Stimulated activated CD8-positive, alpha-beta memory T cell treated with anti-CD3 and anti-CD28 coated beads, Interleukin-4, amount 100 ng/mL, for 4 hours (primary cell): ENCODE measurements at places on chromosomes 7 and 10.

DNA sequence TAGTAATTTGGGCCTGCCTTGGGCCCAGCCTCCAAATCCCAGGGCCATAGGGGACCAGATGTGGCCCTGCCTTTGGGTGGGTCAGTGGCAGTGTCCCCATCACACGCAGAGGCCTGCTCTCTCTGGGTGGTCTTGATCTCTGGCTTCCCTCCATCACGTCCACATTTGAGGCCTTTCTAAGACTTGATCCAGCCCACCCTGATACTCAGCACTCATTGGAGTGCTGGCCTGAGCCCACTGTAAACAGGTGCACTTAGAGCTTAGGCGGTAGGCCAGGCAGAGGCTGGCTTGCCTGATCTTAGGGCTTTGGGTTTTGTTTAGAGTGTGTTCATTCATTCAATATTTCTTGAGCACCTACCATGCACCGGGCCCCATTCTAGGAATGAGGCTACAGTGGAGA is 52.6 kb downstream of the TBATA start:
- no peak for DNase-seq

DNA sequence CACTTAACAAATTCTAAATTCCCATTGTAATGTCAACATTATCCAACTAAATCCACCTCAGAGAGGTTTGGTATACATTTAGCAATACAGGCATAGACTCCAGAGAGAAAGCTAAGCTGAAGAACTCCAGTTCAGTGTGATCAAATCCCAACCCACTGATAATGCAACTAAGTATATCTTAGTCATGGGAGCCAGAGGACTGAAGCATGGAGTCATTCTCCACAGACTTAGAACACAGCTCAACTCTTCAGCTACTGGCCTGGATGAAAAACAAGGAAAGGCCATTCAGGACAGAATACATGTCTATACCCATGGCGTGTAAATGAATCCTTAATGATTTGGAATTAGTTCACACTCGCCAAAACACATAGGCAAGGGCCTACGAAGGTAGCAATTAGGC is 27.9 kb downstream of the NOC3L start:
- no peak for DNase-seq

DNA sequence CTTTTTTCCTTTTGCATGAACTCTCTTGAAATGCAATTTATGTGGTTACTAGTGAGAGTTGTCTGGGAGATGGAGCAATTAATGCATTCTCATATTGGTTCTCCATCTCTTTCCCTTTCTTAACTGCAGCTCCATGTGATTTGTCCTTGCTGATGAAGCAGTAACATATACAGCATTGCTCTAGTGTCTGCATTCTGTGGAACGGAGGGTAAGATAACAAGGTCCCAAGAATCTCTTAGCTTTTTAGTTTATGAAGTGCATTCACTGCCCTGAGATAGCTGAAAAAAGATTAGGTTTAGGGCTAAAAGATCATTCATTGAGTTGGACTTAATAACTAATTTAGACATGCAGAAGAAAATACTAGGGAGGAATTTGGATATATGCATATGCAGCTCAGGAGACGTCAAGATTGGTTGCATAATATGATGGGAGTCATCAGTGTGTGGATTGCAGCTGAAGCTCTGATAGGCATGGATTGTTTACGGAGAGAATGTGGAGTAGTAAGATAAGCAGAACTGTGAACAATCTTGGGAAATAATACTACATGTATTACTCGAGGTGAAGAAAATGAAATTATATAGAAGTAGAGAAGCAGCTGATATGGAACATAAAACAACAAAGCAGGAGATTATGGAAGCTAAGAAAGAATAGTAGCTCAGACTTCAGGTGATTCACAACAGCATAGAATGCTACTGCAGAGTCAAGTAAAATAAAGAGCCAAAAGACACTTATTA is 404.7 kb downstream of the ARL4A start:
- DNase-seq, result no peak

DNA sequence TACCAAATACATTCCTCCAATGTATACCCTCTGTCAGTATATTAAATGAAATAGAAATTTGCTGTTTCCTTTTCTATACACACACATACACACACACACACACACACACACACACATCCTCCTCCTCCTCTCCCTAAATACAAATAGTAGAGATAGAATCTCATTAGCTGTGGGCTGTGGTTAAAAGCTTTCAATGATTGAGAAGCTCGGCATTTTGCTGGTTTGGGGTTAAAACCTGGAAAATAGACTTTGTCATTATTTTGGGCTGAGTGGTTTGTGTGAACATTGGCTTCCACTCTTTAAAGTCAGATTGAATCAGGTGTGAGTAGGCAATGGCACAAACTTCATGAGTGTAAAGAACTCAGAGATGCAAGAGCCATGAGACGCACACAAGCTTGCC is 596.0 kb downstream of the XPNPEP1 start:
- DNase-seq, result no peak

GRCh38 chr7:101164071-101164840 is 1.1 kb downstream of the VGF start:
- DNase-seq, result no peak

- DNase-seq, result peak; percentile 49
Observed at GRCh38 chr10:29998142-29998808, 61.1 kb downstream of the JCAD start.

- DNase-seq, result no peak
Observed at GRCh38 chr7:132239422-132239994, 336.8 kb downstream of the PLXNA4 start.

DNA sequence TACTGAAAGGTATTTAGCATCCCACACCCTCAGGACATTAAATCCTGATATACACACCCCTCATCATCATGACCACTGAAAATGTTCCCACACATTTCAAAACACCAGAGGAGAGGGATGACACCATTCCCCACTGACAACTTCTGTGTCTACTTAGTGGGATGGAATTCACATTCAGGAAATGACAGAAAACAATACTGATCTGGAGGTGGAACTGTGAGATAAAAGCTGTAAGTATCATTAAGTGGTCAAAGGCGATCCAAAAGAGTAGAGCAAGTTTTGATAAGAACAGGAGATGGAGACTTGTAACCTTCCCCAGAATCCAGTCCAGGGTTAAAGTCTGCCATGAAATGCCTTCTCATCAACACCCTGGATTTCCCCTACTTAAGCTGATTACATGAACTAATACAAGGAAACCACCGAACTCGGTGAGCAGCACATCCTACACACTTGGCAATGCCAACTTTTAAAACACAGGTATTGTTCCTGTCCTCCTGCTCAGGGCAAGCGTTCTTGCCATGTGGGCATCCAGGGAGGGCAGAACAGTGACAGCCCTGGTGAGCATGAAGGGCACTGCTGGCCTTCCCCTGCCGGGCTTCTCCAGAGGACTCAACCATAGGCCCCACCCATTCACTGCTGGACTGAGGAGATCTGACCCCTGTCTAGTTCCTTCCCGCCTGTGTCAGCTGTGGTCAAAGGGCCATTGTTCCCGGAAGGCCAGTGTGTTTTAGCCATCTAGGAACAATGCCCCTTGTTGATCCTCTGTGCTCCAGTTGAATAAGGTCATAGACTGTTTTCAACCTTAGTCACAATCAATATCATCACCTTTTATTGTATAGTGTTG is 85.0 kb downstream of the SGMS1 start:
- DNase-seq, result no peak

DNA sequence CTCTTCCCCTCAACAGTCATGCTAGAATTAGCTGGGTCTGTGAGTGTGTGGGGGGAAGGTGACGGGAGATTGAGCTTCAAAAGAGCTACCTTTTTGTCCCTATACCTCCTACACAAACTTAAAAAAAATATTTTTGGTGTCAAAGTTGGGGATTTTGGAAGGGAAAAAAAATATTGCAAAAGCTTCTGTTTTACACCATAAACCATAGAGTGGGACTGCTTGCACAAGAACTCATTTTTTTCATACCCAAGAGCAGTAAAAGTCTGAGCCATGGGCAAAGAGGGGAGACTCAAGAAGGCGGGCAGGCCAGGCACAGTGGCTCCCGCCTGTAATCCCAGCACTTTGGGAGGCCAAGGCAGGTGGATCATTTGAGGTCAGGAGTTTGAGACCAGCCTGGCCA is 9.4 kb upstream of the ZDHHC4 start:
- no peak for DNase-seq

DNA sequence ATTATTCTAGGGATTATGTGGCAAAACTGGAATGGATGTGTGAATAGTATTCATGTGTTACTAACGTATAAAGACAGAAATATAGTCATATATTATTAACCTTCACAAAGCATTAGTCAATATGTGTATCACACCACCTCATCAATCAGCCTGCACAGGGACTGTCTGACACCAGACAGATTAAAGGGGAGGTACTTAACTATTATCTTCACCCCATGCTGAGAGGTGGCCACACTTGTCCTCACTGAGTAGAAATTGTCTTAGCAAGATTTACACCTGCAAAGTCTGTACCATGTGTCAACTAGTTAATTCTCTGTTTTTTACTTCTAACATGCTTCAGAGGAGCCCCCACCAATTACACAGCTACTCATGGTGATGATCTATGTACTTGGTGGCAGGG is 146.3 kb upstream of the LRGUK start:
- no peak for DNase-seq

DNA sequence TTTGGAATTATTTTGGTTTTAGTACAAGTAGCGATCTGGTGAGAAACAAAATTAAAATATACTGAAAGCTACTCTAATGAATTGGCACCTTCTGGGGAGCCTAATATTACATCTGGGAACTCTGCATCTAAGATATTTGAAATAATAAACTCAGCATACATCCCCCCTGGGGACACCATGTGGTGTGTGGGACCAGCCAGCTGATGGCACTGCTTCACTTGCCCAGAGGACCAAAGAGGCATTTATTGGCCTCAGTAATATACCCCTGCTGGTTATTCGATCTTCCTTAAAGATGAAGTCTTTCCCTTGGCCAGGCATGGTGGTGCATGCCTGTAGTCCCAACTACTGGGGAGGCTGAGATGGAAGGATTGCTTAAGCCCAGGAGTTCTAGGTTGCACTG is 195.1 kb upstream of the AUTS2 start:
- DNase-seq, result no peak

- no peak for DNase-seq
Observed at GRCh38 chr10:89309156-89310055, 7.6 kb downstream of the IFIT2 start.

DNA sequence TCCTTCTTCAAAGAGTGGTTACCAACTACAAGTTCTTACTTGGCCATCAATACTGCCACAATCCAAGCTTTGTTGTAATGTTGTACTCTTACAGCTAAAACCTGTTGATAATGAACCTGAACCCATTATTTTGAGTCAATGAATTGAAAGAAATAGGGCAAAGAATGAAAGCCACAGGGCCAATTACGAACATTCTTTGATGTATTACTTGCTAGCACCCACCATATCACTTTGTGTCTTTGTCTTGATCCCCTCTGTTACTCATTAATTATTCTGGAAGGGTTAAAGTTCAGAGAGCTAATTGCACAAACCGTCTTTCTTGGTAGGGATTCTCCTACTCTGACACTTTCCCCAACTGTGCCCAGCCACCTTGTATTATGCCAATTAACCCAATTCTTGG is 53.2 kb upstream of the TFEC start:
- DNase-seq, result no peak

DNA sequence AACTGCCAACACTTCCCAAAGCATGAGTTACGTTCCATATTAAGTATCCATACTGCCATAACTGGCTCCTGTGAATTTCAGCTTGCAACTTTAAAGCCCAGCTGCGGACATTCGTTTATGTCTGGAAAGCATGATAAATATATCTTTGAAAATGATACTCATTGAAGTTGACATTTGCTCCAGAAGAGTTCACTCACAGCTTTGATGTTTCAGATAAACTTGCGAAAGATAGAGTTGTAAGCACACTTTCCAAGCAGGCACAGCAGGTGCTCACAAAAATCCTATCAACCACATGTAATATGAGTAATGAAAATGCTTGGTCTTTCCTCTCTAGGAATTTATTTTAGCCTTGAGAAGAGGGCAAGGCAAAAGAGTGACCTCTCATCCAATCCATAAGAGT is 4.5 kb downstream of the CHCHD3 start:
- no peak for DNase-seq

- no peak for DNase-seq
Observed at GRCh38 chr7:95509199-95509598, 23.5 kb downstream of the ASB4 start.

DNA sequence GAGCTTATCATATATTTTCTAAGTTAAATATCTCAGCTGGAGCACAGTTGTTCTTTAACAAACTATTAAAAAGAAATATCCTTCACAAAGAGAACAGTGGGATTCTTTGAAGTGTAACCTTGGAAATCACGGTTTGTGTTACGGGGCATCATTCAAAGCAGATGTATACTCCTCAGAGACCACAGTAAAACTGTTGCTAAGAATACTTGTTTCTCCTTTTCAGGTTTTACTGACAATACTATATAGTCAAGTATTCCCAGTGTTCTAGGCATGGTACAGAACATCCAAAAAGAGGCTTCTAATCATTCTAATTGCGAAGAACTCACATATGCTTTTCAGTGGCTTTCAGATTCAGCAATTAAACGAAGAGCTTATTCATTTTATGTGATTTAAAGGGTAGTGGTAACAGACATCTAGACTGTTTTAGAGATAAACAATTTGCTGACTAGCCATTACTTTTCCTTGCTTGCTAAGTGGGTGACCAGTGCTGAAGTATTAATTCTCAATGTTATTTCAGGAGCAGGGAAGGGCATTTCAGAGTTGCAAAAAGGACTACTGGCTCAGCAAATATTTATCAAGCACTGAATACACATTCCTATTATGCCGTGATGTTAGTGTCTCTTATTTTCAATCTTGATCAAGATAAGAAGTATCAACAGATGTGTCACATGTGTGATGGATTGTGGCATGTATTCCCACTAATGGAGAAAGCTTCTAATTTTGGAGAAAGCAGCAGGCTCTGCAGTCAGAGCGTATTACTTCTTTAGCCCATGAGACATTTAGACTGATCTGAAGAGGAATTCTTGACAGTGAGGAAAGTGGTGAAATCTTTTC is 236.8 kb downstream of the RNLS start:
- no peak for DNase-seq

DNA sequence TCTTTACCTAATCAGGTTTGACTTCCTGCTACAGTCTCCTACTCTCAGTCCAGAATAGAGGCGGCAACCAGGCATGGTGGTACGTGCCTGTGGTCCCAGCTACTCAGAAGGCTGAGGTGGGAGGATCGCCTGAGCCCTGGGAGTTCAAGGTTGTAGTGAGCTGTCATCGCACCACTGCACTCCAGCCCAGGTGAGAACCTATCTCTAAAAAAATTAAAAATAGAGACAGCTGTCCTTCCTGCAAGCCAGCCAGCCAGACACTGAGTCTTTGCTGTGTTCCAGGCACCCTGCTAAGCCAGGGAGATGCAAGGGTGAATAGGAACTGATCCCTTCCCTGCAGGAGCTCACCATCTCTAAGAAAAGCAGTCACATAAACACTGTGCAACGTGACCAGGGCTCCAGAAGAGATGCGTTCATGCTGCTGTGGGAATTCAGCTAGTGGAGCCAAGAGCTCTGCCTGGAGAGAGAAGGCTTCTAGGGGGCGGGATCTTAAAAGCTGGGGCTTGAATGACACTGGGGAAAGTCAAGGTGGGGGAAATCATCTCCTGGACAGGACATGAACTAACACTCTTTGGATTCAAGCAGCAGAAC is 22.1 kb upstream of the SLIT1 start:
- DNase-seq, result no peak
